H1 (cell line): ENCODE measurements at places on chromosomes 3 and 15.

DNA sequence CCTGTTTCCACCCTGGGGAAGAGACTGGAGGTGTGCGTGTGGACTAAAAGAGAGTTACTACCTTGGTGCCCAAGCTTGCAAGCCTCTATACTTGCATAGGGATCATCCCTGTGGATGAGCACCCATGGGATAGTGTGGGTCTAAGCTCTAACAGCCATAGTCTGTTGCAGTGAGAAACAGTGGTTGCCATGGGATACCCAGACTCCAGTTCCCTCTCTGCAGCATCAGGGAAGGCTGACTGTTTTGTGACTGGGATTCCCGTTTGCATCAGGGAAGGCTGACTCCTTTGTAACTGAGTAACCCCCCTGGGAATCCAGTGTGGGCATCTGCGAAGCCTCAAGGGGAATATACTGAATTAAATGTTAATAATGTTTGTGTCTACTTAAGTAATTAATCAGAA, 196.1 kb downstream of the ZNF621 start:
- DNase-seq, result no peak
- H3K27me3 ChIP-seq, result no peaks in the 10 kb centered on the region
- H3K27ac ChIP-seq, result no peak overlapping the region
- H3K4me3 ChIP-seq, result no peak overlapping the region

DNA sequence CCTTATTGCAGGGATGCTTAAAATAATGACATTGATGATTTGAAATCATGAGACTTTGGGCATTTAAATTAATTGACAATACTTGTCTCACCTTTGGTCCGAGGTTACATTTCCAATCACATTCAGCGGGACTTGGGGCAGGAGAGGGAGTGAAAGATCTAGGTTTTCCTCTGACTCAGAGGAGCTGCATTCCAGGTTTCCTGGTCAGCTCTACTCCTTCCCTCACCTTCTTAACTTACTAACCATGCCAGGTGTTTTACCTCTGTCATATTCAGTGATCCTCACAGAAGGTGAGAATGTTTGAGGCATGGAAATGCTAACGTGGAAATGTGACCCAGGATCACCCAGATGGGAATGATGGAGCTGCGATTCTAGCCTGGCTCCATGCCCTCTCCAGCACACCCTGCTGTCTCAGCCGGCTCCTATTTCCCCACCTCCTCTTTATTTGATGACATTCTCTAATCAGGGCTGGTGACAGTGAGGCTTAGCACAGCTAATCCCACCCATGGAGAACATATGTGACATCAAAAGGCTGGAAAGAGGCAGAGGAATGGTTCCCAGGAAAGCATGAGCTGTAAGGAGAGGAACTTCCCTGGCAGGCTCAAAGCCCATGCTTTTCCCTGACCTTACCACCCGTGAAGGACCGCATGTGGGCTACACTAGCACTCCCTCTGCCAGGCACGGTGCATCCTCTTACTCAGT, 38.7 kb downstream of the THSD4 start:
- H3K4me1 ChIP-seq, result peaks cover 5% of the 10 kb centered on the region
- H3K27me3 ChIP-seq, result no peaks in the 10 kb centered on the region
- H3K36me3 ChIP-seq, result no peaks in the 10 kb centered on the region
- no peak for DNase-seq
- H3K4me3 ChIP-seq, result no peak overlapping the region

GRCh38 chr15:92111751-92112150, 258.2 kb downstream of the SLCO3A1 start:
- no peak overlapping the region for H3K4me3 ChIP-seq
- peaks cover 6% of the 10 kb centered on the region; the same call in 1 of the 2 replicates for H3K4me1 ChIP-seq
- H3K36me3 ChIP-seq, result no peaks in the 10 kb centered on the region
- no peaks in the 10 kb centered on the region for H3K27me3 ChIP-seq
- no peak overlapping the region for H3K27ac ChIP-seq
- DNase-seq, result no peak

DNA sequence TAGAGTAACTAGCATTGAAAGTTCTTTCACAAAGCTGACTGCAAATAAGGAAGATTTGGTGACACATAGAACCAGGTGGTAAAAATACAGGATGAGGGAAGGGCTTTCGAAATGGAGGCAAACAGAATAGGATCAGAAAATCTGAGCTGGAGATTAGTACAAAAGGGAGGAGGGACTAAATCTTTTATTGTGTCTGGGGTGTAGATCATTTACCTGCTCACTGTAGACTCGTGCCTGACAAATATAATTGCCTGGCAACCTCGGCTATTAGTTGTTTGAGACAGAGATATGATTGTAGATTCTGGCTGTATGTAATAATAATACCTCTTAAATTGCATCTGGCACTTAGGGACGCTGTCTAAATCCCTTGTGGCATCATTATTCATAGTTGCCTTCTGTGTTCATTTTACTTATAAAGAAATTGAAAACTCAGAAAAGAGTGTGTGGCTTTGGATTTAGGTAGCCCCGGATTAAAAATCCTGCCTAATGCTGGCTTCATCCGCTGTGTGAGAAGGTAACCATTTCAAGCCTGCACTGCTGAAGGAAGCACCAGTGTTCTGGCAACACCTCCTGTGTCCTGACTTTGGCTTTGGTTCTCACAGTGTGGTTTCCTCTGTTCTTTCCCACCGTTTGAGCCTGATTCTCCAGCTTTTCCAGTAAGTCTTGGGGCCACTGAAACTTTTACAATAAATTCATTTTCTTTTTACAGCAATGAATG, 25.0 kb upstream of the GPR160 start:
- no peaks in the 10 kb centered on the region for H3K36me3 ChIP-seq
- no peaks in the 10 kb centered on the region for H3K27me3 ChIP-seq
- no peaks in the 10 kb centered on the region for H3K4me1 ChIP-seq
- H3K27ac ChIP-seq, result no peak overlapping the region
- DNase-seq, result no peak

DNA sequence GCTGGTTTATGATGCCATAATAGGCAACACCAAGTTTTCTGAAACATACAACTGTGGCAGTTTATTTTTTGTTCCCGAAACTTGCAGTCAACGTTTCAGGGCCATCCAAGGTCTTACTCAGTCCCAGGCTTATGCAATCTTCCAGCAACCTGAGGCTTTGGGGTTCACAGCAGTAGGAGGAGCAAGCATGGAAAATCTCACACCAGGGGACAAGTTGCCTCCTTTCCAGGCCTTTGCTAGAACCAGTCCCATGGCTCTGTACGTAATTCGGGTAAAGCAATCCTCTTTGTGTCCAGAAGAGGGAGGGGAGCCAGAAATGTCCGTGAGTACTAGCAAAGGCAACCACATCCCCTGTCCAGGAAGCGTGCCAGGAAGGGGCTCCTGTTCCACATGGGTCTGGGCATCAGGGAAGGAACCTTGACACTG, 4.7 kb upstream of the FAM240A start:
- no peak overlapping the region for H3K4me3 ChIP-seq
- no peaks in the 10 kb centered on the region for H3K27me3 ChIP-seq
- DNase-seq, result no peak
- H3K27ac ChIP-seq, result no peak overlapping the region
- no peaks in the 10 kb centered on the region for H3K36me3 ChIP-seq
